NCI-H1436 (cell line): ENCODE measurements at places on chromosomes 4 and X.

DNA sequence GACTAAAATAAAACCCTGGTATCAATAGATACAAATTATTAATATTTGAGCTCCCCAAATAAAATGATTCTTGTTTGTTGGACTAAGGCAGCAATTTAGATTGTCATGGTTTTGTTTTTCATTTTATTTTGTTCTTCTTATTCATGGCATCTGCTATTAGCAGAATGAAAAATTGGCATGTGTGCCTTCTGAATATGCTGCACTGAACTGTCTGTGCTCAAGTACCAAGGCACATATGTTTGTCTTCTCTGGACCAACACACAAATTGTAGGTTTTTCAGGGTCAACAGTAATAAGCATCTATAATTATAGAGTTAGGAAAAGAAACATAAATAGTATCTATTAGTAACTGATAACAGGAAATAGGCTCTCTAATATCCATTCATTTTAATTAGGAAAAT is 121.1 kb downstream of the BANK1 start:
- no peak for DNase-seq

DNA sequence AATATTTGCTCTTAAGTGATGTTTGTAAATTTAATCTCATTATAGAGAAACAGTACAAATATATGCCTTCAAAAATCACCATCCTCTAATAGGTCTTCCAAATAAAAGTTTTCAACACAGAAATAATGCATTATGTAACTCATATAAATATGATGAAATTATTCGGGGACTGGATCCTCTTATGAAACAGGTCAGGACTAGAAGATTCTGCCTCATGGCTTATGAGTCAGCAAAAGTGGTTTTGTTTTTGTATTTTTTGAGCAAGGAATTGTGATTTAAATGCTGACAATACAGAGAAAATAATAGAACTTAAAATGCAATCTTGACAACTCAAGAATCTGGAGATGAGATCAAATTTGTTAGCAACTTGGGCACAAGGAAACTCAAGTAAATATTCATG is 179.7 kb upstream of the NDP start:
- DNase-seq, result no peak

DNA sequence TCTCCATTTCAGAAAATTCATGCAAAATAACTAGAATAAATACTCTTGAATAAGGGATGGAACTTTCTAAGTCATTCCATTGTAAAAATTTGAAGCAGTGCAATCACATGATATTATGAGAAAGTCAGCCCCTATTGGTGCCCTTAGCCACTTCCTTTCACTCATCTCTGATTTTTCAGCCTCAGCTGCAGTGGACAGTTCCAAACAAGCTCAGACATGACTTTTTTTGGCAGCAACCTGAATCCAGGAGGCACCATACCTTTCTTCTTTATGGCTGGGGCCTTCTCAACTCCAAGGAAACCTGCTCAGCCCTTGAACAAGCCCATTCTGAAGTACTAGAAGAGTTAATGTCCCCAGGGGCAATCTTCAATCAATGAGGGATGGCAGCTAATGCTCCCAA is 40.5 kb downstream of the MAPK10 start:
- no peak for DNase-seq

GRCh38 chr4:167234316-167234881 is at the start of gene SPOCK3:
Gene SPOCK3, minus strand, starts transcription at chr4:167234494.
- DNase-seq, result peak; percentile 41

GRCh38 chr4:155615081-155615887 is 51.4 kb upstream of the GUCY1A1 start:
- no peak for DNase-seq

- no peak for DNase-seq
Observed at GRCh38 chr4:165715989-165716388, 157.0 kb upstream of the TLL1 start.

- no peak for DNase-seq
Observed at GRCh38 chr4:87387237-87387636, 3.8 kb downstream of the HSD17B11 start.

DNA sequence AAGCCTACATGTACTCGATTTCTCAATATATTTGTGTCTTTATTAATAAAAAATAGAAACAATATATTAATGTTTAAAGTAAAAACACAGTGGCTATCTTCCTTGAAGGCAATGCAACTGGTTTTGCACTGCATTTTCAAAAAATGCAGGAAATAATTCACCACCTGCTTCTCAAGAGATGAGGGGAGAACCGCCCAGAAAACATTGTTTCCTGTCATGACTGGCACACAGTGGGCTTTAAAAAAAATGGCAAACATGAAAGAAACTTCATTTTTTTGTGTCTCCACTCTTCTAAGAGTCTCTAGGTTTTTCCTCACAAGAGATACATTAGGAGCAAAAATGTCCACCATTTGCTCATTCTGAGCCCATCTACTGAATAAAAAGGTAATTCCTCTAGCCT is 50.8 kb upstream of the C4orf50 start:
- DNase-seq, result no peak

GRCh38 chrX:155998761-155999510 is 1.4 kb downstream of the IL9R start:
- DNase-seq, result no peak

DNA sequence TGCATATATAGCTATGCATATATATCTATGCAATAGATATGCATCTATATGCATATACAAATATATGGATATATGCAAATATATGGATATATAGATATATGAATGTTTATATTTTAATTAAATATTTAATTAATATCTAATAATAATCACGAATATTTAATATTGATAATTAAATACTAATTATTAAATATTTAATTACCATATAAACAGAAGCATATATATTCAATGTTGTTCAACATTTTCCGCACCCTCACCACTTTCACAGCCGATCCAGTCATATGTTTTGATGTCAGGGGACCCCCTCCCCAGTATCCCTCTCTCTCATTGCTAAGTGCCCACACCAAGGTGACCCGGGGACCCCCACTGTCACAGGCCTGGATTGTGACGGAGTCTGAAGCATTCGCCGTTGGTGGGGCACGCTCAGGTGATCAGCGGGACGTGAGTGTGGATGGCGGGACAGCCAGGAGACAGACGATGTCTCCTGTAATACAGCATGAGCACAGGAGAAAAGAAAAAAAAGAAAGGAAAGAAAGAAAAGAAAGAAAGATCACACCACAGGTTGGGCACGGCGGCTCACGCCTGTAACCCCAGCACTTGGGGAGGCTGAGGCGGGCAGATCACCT is 199.7 kb downstream of the CRLF2 start:
- DNase-seq, result no peak

DNA sequence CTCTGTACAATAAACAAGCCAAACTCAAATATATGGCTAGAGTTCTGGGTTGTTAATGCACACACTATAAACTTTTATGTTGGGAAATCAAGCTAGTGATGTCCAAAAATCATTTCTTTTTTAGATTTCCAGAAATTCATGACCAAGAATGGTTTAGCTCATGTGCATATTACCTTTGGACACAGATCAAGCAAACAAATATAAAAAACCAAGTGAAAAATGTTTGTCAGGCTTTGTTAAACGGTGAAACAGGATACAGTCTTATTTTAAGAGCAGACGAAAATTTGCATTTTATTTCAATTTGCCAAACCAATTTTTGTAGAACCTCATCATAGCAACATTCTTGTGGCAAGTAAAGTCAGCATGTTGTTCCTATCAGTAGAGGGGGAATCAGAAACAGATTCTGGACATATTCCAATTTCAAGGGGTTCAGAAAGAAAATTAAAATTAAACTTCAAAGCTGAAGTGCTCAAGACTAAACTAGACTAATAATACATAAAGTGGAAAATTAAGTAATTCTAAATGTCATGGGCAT is 413.6 kb downstream of the TRIML1 start:
- no peak for DNase-seq

DNA sequence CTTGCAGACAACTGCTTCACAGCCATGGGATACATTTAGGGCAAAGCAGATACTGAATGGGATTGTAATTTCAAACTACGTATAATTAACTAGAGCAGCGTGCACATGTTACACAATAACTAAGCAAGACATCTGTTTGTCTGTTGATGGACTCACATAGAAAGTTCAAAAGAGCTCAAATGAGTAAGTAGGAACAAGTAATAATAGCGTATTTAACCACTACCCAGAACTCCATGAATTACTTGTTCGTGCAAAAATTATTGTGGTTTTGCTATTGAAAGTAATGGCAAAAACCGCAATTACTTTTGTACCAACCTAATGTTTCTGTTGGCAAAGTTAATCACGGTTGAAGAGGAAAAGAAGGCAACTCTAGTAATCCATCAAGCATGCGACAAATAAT is 825.4 kb downstream of the PCDH18 start:
- no peak for DNase-seq

GRCh38 chr4:40409835-40410234 is 74.7 kb downstream of the CHRNA9 start:
- DNase-seq, result no peak

DNA sequence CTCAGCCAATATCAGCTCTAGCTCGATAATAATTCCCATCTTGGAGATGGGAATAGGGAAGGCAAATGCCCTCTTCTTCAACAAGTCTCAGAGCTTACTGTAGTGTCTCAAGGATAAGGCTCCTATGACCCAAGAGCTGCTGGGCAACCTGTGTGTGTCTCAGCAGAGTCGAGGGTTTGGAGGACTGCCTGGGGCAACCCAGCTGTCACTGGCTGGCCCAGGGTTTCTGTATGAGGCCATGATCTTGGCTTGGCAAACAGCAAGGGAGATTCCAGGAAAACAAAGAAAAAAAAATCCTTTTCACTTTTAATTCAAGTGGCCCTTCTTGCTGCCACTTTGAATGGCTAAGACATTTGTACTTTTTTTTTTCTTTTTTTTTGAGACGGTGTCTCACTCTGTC is 34.4 kb downstream of the TMSB4X start:
- no peak for DNase-seq

DNA sequence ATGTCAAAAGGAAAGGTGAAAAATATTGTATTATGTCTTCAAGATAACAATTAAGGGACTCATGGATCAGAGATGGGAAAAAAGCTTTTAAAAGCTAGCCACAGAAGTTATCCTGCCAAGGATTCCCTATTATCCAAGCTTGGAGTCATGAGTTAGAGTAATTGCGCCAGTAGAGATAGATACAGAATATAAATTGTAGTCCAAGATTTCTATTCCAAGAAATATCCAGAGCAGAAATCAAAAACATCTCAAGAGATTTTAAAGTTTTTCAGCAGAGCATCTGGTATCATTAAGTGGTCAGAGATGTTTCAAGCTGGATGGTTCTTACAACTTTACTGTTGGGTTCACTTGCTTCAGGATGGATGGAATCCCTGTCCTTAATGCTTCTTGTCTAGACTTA is 186.7 kb downstream of the PCDH18 start:
- DNase-seq, result no peak

GRCh38 chr4:108168671-108169523 is at the start of gene LEF1:
Gene LEF1, minus strand, starts transcription at chr4:108168932. Its CDS starts 1,165 bp downstream, at chr4:108167767.
- DNase-seq, result no peak

GRCh38 chr4:48787056-48787455 is 7.0 kb upstream of the FRYL start:
- DNase-seq, result no peak

DNA sequence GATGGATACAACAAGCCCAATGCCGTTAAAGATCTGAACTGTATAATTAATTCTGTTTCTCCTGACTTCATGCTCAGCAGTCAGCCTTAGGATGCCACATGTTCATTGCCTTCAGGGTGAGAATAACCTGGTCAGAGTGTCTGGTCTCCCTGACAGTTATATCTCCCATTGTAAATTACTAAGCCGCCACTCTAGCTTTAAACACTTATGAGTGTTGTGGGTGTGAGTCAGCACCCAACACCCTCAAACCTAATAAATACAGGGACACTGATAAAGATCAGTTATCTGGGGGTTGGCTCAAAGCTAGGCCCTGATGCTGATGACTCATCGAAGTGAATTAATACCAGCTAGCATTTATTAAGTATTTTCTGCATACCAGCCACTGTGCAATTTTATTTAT is 64.9 kb upstream of the DYNLT3 start:
- DNase-seq, result no peak

DNA sequence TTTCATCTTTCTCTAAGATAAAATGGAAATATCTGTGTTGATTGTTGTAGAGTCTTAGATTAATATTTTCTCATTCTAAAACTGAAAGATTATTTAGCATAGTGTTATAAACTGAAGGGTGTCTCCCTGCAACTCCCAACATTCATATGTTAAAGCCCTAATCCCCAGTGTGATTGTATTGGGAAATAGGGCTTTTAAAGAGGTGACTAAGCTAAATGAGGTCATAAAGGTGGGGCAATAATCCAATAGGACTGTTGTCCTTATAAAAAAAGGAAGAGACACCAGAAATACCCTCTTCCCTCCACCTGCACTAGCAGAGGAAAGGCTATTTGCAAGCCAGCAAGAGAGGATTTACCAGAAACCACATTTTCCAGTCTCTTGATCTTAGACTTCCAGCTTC is 1626.4 kb downstream of the C4orf33 start:
- no peak for DNase-seq

DNA sequence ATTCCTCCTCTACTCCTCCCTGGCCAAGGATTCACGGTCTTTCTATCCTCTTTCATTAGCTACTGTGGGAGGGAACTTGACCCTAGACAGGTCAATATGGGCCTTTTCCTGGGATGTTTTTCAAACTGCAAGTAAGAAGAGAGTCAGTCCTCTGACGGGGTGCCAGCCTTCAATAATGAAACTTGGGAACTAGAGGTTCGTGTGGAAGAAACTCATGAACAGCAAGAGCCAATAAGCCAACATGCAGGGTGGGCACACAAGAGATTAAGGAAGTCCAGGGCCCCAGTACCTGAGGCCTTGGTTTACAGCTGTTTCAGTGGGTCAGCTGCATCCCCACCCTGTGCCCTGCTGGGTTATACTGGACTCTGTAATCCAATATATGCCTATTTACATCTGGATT is 49.3 kb downstream of the LIMCH1 start:
- no peak for DNase-seq

- DNase-seq, result no peak
Observed at GRCh38 chr4:3677748-3678070, 88.5 kb upstream of the ADRA2C start.

GRCh38 chr4:186318481-186318880 is 52.5 kb downstream of the F11 start:
- no peak for DNase-seq

DNA sequence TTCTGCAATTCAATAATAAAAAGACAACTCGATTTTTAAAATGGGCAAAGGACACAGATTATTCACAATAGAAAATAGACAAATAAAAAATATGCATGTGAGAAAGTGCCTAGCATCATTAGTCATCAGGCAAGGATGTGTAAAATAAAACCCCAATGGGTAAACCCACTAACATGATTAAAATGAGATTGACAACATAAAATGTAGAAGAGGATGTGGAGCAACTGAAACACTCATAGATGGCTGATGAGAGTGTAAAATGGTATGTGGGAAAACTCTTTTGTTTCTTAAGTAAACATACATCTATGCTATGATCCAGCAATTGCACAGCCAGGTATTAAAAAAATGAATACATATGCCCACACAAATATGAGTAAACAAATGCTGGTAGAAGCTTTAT is 177.6 kb downstream of the IQCM start:
- DNase-seq, result no peak
